ENCODE measurements at places on chromosomes 3 and 15.

- DNase-seq: no peak
Measured at GRCh38 chr3:64039332-64039731, 16.0 kb upstream of the PSMD6 start.

- peak; percentile 37 for DNase-seq
Measured at GRCh38 chr3:160226026-160226907, 1.0 kb downstream of the C3orf80 start.

GRCh38 chr15:70212286-70212962 lies 114.7 kb upstream of the TLE3 start:
- DNase-seq: no peak

DNA sequence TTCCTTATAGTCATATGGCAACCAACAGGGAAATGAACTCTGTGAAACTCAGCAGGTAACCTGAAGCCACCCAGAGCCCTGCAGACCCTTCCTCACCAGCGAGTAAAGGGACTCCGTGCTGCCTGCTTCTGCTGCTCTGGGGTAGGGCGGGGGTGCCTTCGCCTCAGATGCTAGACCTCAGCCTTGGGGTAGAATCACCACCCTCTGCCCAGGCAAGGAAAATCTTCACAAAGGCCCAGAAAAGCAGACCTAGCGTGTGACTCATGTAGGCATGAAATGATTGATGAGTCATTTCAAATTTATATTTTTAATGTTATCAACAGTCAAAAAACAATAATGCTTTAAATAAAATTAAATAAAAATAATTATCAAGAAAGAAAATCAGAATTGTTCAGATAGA lies 6.6 kb downstream of the STIMATE start:
- DNase-seq: peak; percentile 57

DNA sequence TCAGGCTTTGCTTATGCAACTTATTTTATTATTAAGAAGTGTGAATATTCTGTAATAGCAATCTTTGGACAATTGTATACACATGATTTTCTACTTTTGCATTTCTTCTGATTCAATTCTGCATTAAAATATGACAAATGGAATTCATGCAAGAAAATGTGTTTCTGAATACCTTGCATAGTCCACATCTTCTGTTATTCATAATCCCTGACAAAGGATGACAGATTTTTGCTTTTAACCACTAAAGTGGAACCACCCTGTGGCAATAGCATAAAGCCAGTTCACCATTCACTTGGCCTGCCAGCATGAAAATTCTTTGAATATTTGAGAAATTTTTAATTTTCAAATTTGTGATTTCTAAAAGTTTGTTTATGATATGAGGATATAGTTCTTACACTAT lies 397.0 kb downstream of the ROBO2 start:
- DNase-seq: no peak

DNA sequence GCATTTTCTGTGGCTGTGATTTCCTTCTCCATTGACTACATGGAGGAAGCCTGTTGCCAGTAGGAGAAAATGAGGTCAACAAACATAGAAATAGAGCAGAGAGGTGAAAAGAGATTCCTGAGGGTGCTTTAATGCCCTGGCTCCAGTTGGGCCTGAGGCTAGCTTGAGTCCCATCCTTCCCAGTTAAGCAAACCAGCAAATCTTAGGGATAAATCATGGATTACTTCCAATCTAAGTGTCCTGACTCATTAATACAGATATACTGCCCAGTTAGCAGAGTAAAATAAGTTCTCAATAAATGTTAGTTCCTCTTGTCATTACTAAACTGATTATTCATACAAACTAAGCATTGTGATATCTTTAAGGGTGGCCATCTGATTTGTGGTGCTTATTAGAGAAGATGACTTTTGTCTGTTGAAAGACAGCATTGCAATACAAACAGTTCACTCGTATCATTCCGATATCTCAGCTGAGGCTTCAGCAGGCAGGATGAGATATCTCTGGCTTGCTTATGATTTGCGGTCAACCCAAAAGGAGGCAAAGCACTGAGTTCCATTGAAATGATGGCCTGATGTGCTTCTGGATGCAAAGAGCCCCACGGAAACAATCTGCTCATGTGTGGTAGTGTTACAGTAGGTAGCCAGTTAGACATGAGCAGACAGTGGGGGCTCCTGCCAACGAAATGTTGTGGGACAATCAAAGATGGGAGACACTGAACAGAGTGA lies 6.6 kb upstream of the STARD5 start:
- DNase-seq: no peak

- DNase-seq: no peak
Measured at GRCh38 chr3:138188013-138188730, 1.1 kb downstream of the ARMC8 start.

GRCh38 chr3:194301730-194302129 lies 49.4 kb downstream of the CPN2 start:
- DNase-seq: no peak

DNA sequence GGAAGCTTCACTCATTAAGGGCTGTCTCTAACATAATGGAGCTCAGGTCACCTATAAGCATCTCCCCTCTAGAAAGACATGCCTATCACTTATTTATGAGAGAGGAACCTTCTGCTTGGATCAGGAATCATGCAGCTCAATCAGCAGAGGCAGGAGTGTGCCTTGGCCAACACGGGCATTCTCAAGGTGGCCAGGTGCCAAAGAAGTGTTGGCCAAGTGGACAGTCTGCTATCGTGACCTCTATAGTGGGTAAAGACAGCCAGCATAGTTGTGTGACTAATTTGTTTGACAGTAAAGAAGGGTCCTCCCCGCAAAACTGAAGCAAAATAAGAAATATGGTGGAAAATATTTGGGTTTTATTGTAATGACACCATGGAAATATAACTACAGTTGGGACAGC lies 14.7 kb upstream of the AGTR1 start:
- no peak for DNase-seq

- DNase-seq: no peak
Measured at GRCh38 chr3:156388497-156389448, 166.1 kb downstream of the SSR3 start.

DNA sequence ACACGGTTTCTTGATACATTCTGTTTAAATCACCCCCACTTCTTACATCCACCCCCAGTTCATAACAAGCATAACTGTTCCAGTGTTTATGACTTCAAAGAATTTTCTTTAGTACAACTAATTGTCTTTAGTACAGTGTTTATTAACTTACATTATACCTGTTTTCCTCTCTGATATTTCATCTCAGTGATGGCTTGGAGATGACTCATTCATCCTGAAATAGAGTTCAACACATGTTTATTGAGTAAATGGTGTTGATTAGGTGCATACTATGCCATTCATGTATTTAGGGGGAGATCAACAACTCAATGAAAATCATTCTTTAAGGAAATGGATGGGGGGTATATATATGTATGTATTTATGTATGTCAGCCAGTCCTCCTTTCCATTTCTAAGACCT lies 21.7 kb upstream of the UTS2B start:
- DNase-seq: no peak

DNA sequence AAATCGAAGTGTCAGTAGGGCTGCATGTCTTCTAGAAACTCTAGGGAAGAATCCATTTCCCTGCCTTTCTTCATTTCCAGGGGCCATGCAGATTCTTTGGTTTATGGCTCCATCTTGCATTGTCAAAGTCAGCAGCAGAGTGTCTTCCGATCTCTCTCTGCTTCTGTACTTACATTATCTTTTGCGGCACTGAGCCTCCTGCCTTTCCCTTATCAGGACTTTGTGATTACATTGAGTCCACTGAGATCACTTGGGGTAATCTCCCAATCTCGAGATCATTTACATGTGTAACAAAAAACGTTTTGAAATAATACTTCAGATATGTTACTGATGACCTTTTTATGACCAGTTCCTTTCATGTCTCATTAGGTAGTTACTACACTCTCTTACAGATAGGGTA lies 695.9 kb downstream of the NSUN3 start:
- DNase-seq: no peak

DNA sequence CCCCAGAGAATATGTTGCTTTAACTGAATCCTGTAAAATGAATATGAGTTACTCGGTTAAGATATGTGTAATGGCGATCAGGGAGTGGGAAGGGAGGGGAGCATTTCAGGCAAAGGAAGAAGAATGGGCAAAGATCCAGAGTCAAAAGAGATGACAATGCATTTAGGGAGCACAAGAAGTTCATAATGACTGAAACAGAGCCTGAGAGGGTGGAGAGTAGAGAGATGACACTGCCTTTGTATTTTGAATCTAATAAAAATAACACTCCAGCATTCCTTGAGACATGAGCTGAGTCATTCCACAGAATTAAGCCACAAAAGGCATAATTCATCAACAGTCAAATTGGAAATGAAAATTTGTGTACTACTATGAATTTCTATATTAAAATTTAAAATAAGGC lies 105.3 kb upstream of the PEX5L start:
- DNase-seq: no peak

GRCh38 chr3:4981294-4981664 lies 2.0 kb downstream of the BHLHE40 start:
- DNase-seq: no peak

- DNase-seq: no peak
Measured at GRCh38 chr15:77830051-77830468, 197.3 kb upstream of the LINGO1 start.

GRCh38 chr15:68484220-68484619 lies 52.3 kb upstream of the ITGA11 start:
- DNase-seq: no peak

- DNase-seq: no peak
Measured at GRCh38 chr3:180693656-180694055, 14.4 kb upstream of the CCDC39 start.

DNA sequence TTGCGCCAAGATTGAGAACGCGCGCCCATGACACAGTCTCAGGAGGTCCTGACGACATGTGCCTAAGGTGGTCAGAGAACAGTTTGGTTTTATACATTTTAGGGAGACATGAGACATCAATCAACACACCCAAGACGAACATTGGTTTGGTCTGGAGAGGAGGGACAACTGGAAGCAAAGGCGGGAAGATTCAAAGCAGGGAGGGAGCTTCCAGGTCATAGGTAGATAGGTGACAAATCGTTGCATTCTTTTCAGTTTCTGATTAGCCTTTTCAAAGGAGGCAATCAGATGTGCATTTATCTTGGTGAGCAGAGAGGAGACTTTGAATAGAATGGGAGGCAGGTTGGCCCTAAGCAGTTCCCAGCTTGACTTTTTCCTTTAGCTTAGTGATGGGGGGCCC lies 828.4 kb upstream of the DPPA4 start:
- no peak for DNase-seq

- no peak for DNase-seq
Measured at GRCh38 chr3:57059411-57059810, 1.1 kb upstream of the SPATA12 start.

DNA sequence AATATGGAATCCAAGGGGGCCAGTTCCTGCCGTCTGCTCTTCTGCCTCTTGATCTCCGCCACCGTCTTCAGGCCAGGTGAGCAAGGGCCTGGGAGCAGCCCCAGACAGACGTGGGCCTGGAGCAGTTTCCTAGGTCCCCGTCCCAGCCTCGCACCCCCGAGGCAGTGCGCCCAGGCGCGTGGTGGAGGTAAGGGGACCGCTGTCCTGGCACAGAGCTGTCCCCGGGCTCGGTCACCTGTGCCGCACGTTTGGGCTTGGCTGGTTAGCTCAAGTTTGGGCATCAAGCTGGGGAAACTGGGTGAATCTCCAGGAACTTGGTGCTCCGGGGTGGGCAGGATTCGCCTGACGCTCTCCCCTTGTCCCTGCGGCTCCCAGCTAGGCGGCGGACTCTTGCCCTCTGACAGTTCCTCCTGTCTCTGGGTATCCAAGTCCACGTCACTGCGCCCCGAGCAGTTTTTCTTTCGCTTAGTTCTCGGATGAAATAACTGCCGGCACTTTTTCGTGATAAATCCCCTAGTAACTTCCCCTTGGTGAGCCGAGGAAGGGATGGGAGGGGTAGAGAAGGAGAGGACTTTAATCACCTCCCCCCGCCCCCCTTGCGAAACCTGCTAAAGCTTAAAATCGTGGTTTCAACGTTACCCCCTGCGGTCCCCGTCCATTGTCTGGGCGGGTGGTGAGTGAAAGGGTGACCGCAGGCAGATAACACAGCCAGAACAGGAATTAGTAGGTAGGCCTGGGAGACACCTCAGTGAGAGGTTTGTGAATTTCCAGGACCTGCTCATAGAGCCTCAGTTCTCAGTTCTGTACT lies 901 bp downstream of the ALCAM start:
- peak; percentile 78 for DNase-seq

GRCh38 chr3:74640211-74640610 lies 25.8 kb upstream of the CNTN3 start:
- DNase-seq: no peak

- DNase-seq: no peak
Measured at GRCh38 chr15:99578809-99579208, 13.0 kb downstream of the MEF2A start.

- no peak for DNase-seq
Measured at GRCh38 chr15:90067953-90068606, 34.2 kb downstream of the IDH2 start.

- no peak for DNase-seq
Measured at GRCh38 chr3:5874931-5875341, 687.4 kb downstream of the EDEM1 start.

DNA sequence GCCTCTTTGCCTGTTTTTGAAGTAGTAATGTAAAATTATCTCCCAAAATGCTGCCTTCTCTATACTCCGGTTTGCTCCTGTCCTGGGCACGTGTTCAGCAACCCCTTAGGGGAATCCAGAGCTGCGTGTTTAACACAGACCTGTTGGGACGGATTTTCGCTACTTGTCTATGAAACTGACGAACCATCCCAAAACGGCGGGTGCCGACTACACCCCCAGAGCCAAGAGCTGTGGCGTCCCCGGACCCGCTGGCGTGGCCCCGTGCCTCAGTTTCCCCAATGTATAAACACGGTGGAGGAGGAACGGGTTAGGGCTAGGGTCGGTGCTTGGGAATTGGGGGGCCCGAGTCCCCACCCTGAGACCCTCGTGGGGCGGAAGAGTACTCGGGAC lies 473 bp downstream of the FHIT start:
- DNase-seq: peak; percentile 60

DNA sequence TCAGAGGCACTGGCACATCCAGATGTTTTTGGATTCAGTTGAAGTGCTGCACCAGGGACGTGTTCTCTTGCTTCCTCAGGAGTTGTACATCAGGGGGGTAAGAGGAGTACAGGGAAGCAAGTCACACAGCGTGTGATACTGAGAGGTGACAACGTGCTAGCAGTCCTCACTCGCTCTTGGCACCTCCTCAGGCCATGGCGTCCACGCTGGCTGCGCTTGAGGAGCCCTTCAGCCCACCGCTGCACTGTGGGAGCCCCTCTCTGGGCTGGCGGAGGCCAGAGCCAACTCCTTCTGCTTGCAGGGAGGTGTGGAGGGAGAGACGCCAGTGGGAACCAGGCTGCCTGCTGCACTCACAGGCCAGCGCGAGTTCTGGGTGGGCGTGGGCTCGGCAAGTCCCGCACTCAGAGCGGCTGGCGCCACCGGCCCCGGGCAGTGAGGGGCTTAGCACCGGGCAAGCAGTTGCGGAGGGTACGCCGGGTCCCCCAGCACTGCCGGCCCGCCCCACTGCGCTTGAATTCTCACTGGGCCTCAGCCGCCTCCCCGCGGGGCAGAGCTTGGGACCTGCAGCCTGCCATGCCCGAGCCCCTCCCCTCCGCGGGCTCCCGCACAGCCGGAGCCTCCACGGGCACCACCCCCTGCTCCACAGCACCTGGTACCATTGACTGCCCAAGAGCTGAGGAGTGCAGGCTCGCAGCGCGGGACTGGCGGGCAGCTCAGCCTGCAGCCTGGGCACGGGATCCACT lies 64.5 kb downstream of the PLD1 start:
- DNase-seq: no peak
